Tongue (tissue), 3 donors: ENCODE measurements at places on chromosomes 16 and 17.
A peak's percentile ranks its signal among the peaks of the same experiment; 100 is the strongest.

- DNase-seq, result peak; percentile 69
Measured at GRCh38 chr17:81241648-81242420, 2.7 kb downstream of the NDUFAF8 start.

DNA sequence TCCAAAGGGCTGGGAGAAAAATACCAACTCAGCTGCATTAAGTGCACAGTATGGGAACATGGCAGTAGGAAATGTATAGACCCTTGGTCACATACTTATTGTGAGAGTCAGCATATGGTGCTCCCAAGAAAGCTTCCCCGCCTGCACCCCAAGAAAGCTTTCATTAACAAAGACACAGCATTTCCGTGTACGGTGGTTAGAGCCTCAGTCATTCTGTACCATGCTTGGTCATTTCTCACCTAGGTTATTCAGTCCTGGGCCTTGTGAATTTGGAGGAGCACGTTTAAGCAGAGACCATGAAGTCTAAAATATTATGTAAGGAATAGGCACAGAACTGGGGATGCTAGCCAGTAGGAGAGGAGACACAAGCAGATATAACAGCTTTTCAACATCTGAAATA lies 56.1 kb downstream of the ESRP2 start:
- DNase-seq, result no peak

GRCh38 chr17:44758414-44759085 lies at the start of gene ADAM11:
TSS of gene ADAM11 (plus strand) at chr17:44758988. CDS start at chr17:44759200, 212 bp downstream.
- DNase-seq, result peak; percentile 22

DNA sequence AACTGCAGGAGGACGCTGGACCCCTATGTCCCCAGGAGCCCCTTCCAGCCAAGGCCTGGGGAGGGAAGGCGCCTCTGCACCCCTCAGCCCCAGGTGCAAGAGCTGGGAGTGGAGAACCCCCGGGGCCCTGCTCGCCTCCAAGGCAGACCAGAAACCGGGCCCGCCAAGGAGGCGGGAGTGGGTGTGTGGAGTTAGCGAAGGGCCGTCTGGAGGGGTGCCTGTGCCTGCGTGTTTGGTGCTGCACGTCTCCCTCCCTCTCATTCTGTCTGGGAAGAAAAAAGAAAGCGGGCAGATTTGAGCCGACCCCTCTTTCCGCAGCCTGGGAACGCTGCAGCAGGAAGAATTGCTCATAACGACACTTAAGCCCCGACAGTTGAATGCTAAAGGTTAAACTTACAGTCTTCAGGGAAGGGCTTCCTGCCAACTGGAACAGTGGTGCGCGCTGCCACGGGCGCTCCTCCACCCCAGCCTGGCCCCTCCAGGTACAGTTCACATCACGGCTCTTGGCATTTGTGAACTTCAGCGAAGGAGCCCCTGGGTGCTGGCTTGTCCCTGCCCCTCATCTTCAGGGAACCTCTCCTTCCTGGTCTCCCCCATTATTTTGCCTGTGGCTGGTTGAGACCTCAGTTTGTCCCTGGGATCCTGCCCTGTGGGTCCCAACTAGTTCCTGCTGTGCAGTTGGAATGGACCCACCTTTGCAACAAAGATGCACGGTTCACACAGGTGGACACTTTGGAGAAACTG lies 19.2 kb upstream of the ZFHX3 start:
- DNase-seq, result peak; percentile 57

DNA sequence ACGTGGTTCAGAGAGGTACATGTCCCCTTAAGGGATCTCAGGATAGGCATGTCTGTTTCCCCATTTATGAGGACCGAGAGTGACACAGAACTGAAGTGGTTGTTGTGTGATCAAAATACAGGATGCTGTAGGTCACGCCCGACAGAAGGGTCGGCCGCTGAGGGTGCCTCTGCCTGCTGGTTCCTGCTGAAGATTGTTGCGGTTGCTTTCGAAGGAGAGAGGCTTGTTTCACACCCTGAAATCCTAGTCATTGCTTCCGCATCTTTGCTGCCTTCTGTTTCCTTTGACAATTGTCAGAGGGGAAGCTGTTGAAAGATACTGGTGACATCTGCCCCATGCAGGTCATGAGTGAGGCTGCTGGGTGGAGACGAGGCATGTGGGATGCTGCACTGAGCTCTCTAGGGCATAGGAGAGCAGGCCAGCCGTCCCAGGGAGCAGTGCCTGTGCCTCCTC lies 3.8 kb upstream of the NAT9 start:
- peak; percentile 24 for DNase-seq

GRCh38 chr17:9232591-9233270 lies 211.4 kb downstream of the NTN1 start:
- peak; percentile 66 for DNase-seq

GRCh38 chr17:21173543-21173942 lies 40.4 kb downstream of the TMEM11 start:
- DNase-seq, result no peak

DNA sequence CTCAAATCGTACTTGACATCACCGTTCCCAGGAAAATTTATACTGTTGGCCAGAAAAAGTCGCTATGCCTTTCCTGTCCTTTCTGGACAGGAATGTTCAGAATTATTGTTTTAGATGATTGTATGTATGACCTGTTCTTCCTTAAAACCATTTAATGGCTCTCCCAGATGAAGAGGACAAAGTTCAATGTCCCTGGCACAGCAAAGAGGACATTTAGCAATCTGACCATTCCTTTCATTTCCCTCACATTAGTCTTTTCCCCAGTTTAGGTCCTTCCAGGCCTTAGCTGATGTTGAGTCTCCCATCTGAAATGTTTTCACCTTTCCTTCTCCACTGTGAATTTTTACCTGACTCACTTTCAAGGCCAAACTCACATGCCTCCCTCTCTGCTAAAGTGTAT lies 938.9 kb downstream of the CDH11 start:
- DNase-seq, result no peak

- no peak for DNase-seq
Measured at GRCh38 chr17:34758316-34758715, 178.9 kb downstream of the TMEM132E start.

GRCh38 chr17:12537436-12537835 lies 128.3 kb upstream of the MYOCD start:
- no peak for DNase-seq

DNA sequence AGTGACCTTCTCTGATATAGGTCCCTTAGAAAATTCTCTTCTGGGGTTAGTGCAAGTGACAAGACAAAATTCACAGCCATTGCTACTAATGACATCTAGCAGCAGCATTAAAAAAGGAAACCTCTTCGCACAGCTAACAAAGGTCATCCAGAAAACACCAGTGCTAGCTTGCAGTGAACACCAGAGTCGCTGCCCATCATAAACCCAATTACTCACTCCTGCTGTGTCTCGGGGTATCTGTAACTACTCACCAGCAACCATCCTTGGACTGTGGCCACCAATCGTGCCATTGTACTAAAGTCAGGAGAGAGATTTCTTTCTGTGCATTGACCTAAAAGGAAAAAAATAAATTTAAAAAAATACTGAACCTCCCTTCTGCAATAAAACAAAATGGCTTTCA lies 1494.7 kb upstream of the CDH8 start:
- DNase-seq, result no peak

GRCh38 chr17:31740611-31741082 lies 118.4 kb downstream of the COPRS start:
- DNase-seq, result peak; percentile 73

GRCh38 chr17:61862105-61862574 lies 1.2 kb downstream of the BRIP1 start:
- DNase-seq, result no peak

DNA sequence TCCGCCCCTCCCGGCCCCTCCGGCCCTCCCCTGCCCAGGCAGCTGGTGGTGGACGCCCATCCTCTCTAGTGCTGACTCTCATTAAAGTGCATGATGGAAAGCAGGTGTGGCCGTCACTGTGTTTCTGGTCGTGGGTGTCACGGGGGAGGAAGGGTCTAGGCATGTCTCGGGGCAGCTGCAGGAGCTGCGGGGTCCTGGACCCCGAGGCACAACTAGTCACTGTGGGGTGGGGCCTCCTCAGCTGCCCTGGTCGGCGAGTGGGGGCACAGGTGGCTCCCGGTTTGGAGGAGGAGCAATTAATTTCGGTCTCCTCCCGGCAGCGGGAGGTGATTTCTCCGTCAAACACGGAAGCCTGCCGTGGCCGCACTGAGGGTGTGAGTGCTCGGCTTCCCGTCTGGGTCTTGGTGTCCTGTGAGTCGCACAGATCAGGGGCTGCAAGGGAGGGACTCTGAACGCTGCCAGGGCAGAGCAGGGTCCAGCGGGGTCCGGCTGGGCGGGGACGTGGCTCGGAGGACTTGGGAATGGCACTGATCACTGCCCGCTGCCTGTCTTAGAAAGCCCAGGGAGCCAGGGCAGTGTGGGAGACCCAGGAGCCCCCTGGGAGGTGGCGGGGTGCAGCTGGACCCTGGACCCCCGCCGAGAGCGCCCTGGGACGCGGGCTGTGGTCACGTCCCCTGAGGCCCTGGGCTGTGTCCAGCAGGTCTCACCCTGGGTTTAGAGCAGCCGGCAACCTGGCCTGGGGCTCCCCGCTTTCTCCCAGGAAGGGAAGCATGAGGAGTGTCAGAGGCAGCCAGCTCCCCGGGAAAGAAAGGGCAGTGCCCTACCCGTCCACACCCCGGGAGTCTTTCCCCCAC lies 3.3 kb downstream of the TPSD1 start:
- DNase-seq, result peak; percentile 22

DNA sequence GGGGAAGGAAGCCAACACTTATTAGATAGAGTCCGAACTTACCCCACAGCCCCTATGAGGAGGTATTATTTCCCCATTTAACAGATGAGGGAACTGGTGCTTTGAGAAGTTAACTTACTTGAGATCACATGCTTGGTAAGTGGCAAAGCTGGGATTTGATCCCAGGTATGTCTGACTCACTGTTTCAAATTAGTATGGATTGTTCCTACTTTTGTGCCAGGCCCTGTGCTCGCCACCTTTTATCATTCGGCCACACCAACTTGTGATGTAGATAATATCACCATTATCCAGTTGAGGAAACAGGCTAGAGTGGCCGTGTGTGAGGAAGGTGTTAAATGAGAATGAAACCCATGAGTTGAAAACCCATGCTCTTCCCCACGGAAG lies 10.7 kb downstream of the HIRIP3 start:
- no peak for DNase-seq

GRCh38 chr17:77001487-77001886 lies 133.3 kb downstream of the MGAT5B start:
- no peak for DNase-seq

DNA sequence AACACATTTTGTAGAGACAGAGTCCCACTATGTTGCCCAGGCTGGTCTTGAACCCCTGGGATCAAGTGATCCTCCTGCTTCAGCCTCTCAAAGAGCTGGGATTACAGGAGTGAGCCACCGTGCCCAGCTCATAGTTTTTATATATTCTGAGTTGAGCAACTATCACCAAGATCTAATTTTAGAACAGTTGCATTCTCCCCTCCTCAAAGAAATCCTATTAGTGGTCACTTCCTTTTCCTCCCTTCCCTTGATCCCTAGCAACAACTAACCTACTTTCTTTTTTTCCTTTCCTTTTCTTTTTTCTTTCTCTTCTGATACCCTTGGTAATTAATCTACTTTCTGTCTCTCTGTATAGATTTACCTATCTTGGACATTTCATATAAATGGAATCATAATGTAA lies 61.5 kb upstream of the B4GALNT2 start:
- no peak for DNase-seq

GRCh38 chr17:57284984-57285646 lies 28.8 kb downstream of the MSI2 start:
- DNase-seq, result no peak

GRCh38 chr16:49531425-49531824 lies 157.8 kb downstream of the C16orf78 start:
- DNase-seq, result no peak

DNA sequence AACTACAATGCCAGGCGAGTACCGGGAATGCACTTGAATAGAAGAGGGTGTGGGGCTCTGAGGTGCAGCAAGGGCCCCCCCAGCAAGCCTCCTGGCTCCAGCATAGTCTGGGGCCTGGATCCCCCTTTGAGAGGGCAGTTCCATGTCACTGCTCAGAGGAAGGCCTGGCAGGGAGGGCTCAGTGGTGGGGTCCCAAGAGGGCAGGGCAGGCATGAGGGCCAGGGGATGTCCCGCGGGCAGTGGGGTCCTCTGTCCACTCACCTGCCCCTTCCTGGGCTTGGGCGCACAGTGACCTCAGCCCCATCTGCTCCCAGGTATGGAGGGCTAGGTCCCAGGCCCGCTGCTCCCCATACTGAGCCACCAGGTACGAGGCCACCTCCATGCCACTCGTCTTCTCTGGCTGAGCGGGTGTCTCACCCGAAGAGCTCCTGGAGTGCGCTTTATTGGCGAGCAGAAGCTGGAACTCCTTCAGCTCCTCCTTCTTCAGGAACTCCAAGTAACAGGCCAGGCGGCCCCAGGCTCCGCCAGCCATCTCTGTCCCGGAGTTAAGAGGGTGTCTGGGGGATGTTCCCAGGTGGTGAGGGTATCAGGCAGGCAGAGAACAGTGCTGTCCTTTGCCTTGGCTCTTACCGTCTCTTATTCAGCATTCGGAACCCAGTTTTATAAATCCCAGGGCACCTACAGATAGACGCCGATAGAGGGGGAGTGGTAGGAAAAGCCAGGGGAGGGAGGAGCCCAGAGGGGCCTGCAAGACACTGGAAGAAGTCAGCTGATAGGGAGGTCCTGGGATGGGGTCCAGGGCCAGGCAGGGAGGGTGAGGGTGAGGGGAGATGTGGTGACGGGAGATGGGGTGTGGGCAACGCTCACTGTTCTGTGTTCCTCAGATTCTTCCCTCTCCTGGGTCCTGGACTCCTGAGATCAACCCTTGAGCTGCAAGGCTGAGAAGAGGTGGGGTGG lies 605 bp downstream of the NLRP1 start:
- DNase-seq, result peak; percentile 2

GRCh38 chr16:15993946-15994665 lies 44.7 kb downstream of the ABCC1 start:
- DNase-seq, result peak; percentile 14

- DNase-seq, result no peak
Measured at GRCh38 chr17:7249214-7249613, 2.3 kb downstream of the CTDNEP1 start.

- no peak for DNase-seq
Measured at GRCh38 chr16:62256406-62256805, 220.2 kb upstream of the CDH8 start.

- DNase-seq, result no peak
Measured at GRCh38 chr17:78072961-78073360, 55.6 kb downstream of the TMC6 start.

DNA sequence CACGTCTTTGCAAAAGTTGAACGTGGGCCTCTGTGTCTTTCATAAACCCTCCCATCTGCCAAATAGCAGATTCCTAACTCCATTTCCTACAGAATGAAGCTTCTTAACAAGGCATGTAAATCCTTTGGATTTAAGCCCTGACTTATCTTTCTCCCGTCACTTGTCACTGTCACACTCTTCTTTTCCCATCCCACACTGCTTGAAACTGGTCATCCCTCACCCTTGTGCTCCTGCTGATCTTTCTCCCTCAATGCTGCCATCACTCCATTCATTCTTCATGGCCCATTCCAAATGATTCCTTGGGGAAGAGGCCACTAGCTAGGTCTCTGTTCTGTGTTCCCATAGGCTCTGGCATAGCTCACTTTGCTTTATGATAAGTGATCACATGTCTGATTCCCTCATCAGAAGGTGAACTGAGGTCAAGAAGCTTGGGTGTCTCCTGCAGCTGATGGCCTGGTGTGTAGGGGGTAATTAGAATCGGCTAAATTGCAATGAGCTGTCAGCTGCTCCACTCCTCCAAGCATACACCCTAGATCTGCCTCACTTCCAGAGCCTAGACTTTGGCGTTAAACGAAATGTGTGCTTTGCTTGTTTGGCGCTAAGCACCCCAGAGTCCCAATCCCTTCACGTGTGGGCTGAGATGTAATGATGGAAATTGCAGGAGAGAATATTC lies 61.7 kb downstream of the PECAM1 start:
- DNase-seq, result no peak

- no peak for DNase-seq
Measured at GRCh38 chr17:42199416-42200011, 5.2 kb upstream of the GHDC start.

GRCh38 chr17:17070931-17071330 lies 28.7 kb downstream of the MPRIP start:
- DNase-seq, result no peak
